Fibroblast of skin of right biceps (primary cell): ENCODE measurements at places on chromosomes 4 and X.

DNA sequence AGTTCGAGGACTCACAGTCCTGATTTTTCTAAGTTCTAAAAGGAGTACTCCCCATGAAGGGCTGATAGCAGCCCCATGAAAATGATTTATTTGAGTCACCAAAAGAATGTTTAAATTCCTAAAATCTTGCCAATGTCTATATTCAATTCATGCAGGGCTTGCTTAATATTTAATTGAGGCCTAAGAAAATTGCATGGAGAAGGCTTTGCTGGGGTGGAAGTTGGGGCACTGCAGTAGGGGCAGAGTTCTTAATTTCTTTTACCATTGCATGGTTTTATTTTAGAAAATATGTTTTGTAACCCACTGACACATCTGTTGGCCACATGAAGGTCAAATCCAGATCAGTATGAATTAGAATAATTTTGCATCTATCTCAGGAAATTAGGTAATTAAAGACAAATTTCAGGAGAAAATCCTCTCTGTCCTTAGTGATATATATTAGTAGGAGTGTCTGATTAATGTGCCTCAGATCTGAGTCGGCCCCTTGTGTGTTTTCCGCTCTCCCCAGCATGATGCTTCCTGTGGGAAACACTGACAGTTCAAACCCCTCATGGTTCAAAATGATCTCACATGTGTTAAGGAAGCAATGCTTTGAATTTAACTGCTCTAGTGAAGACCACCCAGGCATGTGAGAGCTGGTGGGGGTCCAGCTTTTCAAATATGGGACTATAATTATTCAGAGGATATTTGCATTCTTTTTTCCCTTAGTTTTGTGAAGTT, 54.0 kb upstream of the EGFL6 start:
- peak; percentile 40 for DNase-seq

- no peak for DNase-seq
Measured at GRCh38 chrX:129777218-129778030, 2.3 kb upstream of the SASH3 start.

GRCh38 chrX:12679522-12679921, 111.7 kb upstream of the PRPS2 start:
- no peak for DNase-seq

DNA sequence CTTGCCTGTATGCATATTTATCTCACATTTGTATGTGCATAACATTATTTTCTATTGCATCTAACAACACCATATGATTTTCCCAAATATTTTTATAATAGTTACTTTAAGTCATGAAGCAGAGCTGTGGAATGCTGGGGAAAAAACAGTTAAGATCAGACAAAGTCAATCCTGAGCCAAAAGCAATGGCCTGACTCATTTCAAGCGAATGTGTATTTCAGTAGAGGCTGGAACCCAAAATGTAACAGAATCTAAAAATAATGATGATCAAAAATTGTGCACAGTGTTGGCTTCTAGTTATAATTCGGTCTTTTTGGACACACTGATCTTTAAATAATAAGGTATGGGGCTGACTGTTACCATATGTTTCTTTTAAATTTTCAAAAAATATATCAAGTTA, 516.2 kb upstream of the ADGRL3 start:
- DNase-seq: peak; percentile 93

DNA sequence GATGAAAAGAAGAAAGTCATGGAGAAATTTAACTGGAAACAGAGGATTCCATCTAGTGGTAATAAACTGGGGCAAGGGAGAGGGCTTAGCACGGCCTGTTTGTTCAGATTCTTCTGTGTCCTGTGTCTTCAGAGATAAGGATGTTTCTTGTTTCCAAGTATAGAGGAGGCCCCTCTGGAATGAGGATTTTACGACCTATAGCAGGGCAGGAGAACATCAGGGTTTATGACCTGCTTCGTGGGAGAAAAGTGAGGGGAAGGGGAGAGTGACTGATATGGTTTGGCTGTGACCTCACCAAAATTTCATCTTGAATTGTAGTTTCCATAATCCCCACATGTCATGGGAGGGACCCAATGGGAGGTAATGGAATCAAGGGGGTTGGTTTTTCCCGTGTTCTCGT, 93.0 kb upstream of the LDB2 start:
- no peak for DNase-seq

DNA sequence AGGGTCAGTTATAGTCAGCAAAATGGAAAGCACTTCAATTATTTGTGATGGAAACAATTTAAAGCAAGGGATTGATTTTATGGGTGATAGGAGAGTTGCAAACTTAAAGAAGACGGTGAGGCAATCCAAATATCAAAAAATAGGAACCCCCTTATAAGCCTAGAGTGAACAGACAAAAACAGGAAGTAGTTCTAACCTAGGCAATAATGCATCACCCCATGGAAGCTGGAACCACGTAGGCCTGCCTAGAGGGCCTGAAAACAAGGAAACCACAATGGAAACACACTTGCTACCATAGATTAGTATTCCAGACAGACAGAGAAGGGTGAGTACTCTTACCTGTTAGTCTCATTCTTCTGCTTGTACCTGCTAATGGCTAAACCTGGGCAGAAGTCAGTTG, 13.5 kb upstream of the GK2 start:
- DNase-seq: no peak

DNA sequence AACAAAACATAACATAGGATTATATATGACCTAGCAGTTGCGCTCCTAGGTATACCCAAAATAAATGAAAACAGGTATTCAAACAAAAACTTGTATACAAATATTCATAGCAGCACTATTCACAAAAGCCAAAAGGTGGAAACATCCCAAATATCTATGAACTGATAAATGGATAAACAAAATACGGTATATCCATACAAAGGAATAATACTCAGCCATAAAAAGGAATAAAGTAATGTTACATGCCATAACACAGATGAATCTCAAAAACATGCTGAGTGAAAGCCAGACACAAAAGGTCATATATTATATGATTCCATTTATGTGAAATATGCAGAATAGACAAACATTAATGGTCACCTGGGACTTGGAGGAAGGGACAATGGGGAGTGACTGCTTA, 5.2 kb downstream of the WNK3 start:
- DNase-seq: no peak

DNA sequence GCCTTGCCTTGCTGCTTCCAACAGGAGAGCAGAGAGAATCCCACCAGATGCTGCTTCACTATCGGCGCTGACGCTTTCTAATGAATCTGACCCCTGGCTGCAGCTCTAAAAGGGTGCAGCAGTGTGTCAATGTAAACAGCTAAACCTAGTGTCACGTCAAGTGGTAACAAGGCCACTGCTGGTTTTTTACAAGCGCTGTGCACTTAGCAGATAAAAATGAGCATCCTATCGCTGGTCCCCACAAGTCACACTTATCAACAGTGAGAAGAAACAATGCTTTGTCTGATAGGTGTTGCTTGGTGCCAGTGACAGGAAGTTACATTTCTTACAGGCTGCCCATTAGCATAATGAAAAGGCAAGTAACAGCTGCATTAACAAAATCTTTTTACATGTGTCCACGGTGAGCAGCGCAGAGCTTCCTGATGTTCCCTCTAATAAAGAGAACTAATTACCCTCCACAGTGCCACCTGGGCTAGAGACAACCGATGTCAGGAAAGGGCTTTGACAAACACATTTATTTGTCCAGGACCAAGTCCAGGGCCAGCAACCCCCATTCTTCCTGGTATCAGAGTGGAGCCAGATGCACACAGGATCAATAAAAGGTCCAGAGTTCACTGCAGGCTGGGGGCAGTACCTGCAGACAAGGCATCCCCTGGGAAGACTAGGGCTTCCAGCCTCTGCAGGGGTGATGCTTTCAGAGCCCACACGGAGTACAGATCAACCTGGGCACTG, 176.0 kb downstream of the MGST2 start:
- no peak for DNase-seq

GRCh38 chr4:176788971-176789370, 3.8 kb downstream of the VEGFC start:
- DNase-seq: no peak

DNA sequence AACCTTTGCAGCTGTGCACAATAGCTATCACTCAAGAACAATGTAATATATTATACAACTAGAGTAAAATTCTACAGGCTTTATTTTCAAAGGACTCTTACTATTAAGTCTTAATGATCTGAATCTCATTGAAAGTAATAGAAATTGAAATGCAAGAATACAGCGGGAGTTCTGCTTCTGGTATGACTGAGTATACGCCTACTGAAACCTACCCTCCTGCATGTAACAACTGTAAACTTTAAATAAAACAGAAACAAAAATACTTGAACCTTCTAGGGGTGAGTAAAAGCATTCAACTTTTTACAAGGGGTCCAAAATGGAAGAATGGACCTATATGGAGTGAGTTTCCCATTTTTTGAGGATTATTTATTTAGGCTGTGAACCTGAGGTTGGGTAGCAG, 13.5 kb downstream of the DCHS2 start:
- no peak for DNase-seq

- peak; percentile 91 for DNase-seq
Measured at GRCh38 chr4:153159728-153160221, 44.5 kb upstream of the TRIM2 start.

DNA sequence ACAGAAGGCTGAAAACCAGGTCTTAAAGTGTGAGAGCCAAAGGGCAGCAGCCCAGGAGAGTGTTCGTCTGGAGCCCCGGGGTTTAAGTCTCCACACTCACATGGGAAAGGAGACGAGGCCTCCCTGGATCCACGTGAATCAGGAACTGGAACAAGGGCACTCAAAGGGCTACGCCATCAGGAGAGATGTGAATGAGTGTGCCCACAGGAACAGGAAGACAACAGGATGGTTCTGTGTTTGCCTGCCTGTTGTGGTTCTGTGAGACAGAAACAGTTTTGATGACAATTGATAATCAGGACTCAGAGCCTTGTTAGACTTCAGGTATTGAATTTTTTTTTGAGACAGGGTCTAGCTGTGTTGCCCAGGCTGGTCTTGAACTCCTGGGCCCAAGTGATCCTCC, 4.9 kb upstream of the CTBP1 start:
- no peak for DNase-seq

DNA sequence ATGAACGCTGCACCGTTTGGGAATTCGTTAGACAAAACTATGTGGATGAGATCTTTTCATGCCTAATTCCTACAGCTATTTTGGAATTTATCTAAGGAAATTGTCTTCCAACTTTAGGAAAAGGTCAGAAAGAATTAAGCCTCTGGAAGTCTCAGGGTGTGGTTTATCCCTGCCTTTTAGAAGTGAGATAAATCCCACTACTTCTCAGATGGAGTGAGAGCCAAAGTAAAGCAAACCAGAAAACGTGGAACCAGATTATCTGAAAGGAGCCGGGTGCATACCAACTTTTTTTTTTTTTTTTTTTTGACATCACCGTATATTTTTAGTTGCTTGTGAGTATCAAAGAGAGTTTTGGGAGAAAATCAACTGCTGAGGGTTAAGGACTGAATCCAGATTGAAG, 79.6 kb downstream of the VCX2 start:
- DNase-seq: no peak

DNA sequence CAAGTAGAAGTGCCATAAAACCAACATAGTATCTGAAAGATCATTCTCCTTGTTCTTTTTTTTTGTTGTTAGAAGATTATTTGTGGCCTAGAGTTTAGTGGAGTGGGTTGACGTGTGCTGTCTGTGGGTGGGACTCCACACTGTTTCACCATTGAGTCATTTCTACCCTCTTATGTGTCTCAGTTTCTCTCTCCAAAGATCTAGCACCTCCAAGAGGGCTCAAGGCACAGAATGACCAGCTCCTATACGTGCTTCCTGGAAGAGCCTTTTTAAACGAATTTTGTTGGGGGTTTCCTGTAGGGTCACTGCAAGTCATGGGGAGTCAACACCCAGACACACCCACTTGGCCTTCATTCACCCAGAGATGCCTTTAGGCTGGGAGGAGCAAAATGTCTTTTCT, 150.1 kb downstream of the KLF8 start:
- no peak for DNase-seq

- no peak for DNase-seq
Measured at GRCh38 chr4:145580906-145581305, 38.3 kb upstream of the MMAA start.

DNA sequence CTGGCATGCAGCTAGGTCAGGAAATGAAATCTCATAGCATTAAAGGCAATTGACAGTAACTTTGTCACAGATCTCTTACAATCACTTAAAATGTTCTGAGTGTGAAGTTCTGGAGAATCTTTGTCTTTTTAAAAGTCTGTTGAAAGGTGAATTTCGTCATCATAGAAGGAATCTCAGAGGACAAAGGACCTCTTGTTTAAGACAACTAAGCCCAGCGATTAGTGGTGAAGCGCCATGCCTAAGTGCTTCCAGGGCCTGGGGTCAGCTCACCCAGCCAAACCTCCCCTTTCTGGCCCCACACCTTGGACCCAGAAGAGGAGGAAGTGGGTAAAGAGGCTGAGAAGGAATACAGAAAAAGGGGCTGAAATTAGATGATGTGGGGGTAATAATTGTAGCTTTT, 8.5 kb downstream of the FRMD7 start:
- DNase-seq: no peak

GRCh38 chr4:35506161-35506560, 738.2 kb downstream of the ARAP2 start:
- no peak for DNase-seq

DNA sequence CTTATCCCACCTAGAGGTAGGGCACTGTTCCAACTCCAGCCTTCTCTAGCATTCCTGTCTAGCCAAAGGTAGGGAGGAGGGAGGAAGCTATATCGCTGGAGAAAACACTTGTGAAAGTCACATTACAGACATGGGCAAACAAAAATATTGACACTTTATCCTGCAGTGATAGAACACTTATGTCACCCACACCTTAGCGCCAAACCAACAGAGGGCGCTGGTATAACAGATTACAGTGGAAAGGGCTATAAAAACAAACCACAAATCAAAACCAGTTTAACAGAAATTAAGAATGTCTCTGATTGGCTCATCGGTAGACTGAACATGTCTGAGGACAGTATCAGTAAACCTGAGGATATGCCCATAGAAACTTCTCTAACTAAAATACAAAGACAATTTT, 451.3 kb downstream of the TLL1 start:
- DNase-seq: peak; percentile 20

DNA sequence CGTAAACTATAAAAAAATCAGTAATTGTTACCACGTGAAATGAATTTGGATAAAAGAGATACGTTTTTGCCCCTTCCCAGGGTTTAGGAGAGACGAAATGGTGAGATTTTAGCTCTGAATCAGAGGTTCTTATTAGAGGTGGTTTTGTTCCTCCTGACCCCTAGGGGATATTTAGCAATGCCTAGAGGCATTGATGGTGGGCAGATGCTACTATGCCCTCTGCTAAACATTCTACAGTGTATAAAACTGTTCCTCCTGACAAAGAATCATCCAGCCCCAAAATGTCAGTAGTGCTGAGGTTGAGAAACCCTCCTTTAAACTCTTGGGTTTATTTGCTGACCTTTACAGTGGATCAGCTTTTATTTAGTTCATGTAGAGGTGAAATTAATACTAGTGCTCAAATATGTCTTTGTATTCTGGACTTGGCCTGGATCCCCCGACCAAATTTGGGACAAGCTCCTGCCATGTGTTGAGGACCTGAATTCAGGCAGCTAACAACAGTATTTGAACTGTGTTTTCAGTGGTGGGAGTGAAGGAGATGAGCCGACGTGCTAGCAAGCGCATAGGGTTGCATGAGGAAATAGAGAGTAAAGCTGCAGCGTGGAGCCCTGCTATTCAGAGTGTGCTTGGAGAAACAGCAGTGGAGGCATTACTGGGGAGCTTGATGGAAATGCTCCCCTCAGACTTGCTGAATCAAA, 126.1 kb downstream of the PTTG2 start:
- DNase-seq: no peak
